ENCODE measurements at places on chromosomes 12 and 14.

DNA sequence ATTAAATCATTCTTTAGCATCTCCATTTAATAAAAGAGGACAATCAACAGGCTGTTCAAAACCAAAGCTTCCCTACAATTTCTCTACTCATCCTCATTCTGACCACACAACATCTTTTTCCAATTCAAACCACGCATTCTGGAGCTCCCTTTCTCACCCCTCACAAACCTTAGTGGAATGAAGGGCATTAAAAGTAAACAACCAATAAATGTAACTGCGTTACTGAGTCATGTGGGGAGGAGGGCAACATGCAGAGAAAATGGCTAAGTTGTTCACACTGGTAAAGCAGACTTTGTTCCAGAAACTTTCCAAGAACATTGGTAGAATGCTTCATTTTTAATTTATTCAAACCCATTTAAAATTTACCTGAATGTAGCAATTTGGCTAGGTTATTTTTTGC is 19.6 kb downstream of the SOX5 start:
- no peak for DNase-seq

GRCh38 chr14:55556929-55557623 is 22.9 kb upstream of the KTN1 start:
- no peak for DNase-seq

DNA sequence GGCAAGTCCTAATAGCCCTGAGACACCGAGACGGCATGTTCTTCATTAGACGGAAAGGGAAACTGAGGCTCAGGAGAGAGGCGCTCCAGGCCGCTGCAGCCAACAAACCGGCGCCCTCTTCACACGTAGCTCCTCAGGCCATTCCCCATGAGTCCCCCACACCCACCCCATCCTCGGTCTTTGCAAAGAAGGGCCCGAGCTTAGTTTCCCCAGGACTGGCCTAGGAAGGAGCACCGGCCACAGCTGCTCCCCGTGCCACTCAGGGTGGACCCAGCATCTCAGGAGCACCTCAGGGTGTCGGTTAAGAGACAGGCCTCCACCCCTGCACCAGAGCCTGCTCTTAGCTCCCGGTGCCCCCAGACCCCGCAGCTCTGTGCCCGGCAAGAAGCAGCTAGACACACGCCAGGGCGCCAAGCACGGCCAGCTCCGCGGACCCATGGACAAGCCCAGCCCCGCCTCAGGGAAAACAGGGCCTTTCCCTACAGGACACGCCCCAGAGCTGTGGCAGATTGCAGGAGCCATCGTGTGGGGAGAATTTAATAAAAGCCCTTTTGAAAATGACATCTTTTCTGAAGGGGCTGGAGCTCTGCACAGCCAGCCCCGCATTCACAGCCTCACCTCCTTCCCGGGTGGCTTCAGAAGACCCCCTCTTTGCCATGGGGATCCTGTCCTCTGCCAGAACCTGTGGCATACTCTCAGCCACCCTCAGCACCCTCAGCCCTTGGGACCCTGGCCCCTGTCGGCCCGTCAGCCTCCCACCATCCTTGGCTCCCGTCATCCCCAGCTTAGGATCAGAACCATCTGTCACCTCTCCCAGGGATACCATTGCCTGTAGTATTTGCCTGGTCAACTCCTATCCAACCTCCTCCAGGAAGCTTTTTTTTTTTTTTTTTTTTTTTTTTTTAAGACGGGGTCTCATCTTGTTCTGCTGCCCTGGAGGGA is 59.7 kb downstream of the LGMN start:
- DNase-seq = no peak

- no peak for DNase-seq
These were observed 150.4 kb downstream of the PPM1H start for GRCh38 chr12:62784576-62784975.

GRCh38 chr12:13218641-13219040 is 22.1 kb downstream of the EMP1 start:
- DNase-seq = no peak

GRCh38 chr12:20305470-20305869 is 62.9 kb upstream of the PDE3A start:
- DNase-seq = no peak

DNA sequence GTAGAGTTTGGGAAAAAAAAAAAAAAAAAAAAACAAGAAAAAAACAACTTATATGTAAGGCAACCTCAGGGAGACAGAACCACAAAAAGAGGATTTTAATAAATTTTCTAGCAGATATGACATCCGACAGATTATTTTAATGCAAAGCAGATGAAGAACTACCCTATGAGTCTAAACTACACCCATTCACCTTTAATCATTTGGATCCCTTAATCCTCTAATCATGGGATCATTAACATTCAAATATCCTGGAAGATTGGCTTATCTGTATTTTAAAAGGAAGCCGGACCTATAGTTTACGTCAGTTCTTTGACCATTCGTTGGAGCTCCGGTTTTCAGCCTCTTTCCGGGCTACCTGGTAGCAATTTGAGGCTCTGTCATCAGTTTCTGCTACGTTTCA is at the start of gene DPPA3:
Gene DPPA3 (plus strand): TSS at position 301 of the 400 bp plus-strand sequence. CDS start 138 bp downstream, outside the sequence.
- DNase-seq = no peak

GRCh38 chr12:113591480-113591974 is 119.9 kb upstream of the LHX5 start:
- no peak for DNase-seq

DNA sequence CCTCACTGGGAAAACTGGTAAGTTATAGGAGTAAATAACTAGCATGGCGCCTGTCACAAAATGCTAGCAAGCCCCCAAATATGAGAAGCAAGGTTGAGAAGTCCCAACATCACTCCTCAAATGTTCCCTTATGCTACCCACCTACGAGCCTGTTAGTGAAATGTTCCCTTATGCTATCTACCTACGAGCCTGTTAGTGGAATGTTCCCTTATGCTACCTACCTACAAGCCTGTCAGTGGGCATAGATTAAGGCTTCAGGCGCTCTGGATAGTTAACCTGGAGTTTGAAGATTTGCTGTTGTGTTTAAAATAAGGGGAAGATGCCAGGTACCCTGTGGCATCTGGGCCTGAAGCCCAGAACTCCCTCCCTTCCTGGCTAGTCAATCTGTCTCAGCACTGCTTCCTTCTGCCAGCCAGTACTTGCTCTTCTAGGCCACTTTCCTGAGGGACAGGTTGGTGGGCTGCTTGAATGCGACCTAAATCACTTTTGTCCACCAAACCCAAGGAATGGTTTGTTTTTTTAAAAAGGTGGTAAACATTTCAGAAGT is 67.1 kb upstream of the SINHCAF start:
- DNase-seq = no peak

DNA sequence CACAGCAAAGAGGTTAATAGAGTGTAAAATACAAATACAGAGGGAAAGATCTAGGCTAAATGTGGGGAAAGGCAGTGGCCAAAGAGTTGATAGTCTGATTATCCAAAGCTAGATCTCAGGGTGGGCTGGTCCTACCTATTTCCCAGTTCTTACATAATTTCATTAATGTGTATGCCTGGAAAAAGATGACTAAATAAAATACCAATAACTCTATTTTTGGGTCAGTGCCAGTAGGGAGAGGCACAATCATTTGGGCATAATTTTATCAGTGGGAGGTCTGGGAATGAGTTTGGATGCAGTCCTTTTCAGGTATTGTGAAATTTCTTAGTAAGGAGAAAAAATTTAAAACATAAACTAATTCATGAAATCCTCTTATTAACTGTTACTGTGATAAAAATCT is 30.6 kb upstream of the CLEC14A start:
- DNase-seq = no peak

GRCh38 chr14:36647824-36648753 is 13.6 kb upstream of the PAX9 start:
- DNase-seq = no peak

GRCh38 chr14:65255583-65256461 is 153.5 kb upstream of the MAX start:
- DNase-seq = no peak

GRCh38 chr12:8692573-8692972 is 5.2 kb upstream of the RIMKLB start:
- no peak for DNase-seq

DNA sequence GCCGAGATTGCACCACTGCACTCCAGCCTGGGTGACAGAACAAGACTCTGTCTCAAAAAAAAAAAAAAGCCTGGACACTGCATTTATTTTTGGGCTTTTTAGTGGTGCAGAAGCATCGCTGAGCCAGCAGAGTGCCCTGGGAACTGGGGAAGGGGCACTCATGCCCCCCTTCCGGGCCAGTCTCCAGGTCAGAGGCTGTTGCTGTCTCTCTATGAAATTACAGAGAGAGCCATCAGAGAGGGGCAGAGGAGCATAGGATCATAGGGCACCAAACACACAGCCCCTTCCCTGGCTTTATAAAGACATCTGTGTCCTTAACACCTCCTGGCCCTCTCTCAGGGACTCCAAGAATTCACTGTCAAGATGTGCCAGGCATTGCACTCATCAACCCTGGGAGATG is 195.8 kb downstream of the CALM1 start:
- DNase-seq = no peak

DNA sequence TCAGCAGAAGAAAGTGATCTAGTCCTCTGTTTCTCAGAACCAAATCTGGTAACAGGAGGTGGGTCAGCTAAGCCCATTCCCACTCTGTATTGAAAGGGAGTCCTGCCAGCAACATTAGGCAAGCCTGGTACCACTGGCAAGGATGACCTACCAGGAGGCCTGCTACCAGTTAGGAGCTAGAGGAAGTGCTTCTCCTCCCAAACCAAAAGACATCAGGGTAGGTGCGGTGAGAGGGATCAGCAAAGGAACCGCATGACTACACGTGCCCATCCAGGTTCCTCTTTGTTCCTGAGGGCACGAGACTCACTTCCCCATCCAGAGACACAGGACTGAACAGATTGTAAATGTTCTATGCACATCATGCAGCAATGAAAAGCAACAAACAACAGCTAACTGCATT is 2.8 kb downstream of the KLRC4 start:
- no peak for DNase-seq

GRCh38 chr14:86915406-86915805 is 1077.6 kb downstream of the GALC start:
- no peak for DNase-seq

DNA sequence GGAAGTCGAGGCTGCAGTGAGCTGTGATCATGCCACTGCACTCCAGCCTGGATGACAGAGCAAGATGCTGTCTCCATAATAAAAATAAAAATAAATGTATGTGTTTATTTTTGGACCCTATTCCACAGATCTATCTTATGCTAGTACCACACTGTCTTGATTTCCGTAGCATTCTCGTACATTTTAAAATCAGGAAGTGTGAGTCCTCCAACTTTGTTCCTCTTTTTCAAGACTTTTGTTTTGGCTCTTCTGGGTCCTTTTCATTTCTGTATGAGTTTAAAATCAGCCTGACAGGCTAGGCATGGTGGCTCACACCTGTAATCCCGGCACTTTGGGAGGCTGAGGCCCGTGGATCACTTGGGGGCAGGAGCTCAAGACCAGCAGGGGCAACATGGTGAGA is 25.8 kb downstream of the DAO start:
- no peak for DNase-seq

- DNase-seq = no peak
These were observed 1638.7 kb upstream of the SEL1L start for GRCh38 chr14:83172363-83172762.

- no peak for DNase-seq
These were observed 101.8 kb upstream of the EGLN3 start for GRCh38 chr14:34052658-34053014.

- peak; percentile 57 for DNase-seq
These were observed 36.1 kb downstream of the BAZ2A start for GRCh38 chr12:56593909-56594621.

DNA sequence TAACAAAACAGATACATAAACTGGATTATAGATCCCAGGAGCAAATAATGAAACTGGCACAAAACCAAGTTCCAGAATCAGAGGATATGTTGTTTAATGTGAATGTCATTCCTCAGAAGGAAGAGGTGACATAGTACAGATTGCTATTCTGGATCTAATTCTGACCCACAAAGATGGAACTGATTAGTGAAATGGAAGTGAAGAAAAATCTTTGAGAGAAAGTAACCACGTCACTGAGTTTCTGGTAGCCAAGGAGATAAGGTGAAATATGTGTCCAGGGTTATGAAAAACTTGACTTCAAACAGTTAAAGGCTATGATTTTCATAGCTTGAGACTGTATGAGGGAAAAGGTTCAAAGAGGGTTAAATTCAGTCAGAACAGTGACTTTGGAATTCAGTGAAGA is 8.3 kb downstream of the OR10AD1 start:
- no peak for DNase-seq

- no peak for DNase-seq
These were observed 62.5 kb upstream of the TBX3 start for GRCh38 chr12:114746297-114747011.

GRCh38 chr12:18139989-18140596 is 50.1 kb upstream of the RERGL start:
- no peak for DNase-seq

DNA sequence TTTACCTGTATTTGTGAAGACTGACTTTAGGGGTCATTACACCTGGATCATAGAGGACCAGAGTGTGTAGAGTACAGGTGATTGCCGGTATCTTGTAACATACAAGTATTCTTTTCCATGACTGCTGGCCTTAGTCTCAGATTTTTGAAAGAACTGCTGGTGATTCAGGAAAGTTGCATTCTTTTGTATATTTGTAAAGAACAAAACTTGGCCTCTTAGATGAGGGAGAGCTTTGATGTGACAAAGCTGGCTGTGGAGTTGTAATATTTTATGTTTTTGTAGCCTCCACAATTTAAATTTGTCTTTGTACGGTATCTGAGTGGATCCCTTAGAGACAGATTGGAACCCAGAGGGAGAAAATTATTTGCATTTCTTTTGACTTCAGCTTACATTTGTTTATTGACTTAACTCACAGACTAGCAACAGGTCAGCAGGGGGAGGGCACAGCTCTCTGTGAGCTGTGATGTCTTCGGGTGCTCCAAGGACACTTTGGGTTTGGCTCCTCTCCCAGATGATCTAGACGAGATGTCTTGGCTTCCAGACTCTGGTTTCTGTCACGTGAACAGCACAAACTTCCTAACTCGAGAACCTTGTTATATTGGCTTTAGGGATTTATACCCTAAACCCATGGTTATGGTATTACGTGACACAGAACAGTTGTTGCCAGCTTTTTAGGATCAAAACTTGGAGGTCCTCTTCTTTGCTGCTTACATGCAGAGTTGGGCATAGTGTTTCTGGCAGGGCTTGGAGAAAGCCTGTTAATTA is 65.9 kb downstream of the DAAM1 start:
- DNase-seq = no peak

- DNase-seq = no peak
These were observed 482.0 kb downstream of the RMST start for GRCh38 chr12:97944576-97944975.

DNA sequence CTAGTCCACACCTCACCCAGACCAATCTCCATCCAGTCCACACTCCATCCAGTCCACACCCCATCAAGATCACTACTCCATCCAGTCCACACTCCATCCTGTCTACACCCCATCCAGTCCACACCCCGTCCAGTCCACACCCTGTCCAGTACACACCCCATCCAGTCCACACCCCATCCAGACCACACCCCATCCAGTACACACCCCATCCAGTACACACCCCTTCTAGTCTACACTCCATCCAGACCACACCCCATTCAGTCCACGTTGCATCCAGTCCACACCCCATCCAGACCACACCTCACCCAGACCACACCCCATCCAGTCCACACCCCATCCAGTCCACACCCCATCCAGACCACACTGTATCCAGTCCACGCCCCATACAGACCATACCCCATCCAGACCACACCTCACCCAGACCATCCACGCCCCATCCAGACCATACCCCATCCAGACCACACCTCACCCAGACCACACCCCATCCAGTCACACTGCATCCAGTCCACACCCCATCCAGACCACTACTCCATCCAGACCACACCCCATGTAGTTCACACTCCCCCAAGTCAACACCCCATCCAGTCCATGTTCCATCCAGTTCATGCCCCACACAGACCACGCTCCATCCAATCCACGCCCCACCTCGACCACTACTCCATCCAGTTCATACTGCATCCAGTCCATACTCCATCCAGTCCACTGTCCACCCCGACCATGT is 116.6 kb upstream of the RTL1 start:
- DNase-seq = no peak
